ENCODE measurements at places on chromosomes 13 and 19.

GRCh38 chr13:21014139-21014501 is 47.3 kb downstream of the LATS2 start:
- no peak for DNase-seq

GRCh38 chr13:76425935-76426334 is 460.3 kb downstream of the KCTD12 start:
- no peak for DNase-seq

- no peak for DNase-seq
Observed at GRCh38 chr13:44362394-44363040, 11.1 kb upstream of the SERP2 start.

DNA sequence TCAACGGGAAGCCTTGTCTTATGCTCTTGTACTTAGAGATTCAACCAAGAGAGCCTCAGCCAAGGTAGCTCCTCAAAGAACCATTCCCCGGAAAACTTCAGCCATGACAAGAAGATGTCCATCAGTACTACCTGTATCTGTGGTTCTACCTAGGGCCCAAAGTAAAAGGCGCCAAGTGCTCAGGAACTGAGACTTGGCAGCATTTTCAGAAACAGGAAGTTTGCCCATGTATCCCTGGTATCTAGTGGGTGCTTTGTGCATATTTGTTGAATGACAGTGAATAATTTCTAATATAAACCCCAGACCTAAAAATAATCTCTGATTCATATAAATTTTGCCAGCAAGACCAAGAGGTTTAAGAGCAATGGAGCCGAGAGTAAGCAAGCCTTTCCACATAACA is 7.2 kb downstream of the FAM216B start:
- DNase-seq, result no peak

- no peak for DNase-seq
Observed at GRCh38 chr13:113852536-113853517, 11.0 kb downstream of the GAS6 start.

GRCh38 chr19:28416245-28416644 is 796.7 kb downstream of the UQCRFS1 start:
- no peak for DNase-seq

DNA sequence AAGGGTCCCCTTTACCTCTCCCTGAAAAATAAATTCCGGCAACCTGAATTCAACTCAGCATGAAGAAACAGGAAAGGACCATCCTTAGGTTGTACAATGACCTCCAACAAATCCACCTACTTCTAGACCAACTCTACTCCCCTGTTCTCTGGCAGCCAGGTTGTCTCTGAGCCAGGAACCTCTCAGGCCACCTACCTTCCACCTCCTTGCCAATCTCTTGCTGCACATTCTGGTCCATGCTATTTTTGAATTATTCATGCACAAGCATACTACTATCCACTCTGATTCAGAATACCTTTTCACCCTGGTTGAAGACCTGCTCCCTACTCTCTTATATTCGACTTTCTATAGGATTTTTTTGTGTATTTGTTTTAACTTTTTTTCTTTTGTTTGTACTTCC is 415.0 kb upstream of the ZNF507 start:
- DNase-seq, result no peak

DNA sequence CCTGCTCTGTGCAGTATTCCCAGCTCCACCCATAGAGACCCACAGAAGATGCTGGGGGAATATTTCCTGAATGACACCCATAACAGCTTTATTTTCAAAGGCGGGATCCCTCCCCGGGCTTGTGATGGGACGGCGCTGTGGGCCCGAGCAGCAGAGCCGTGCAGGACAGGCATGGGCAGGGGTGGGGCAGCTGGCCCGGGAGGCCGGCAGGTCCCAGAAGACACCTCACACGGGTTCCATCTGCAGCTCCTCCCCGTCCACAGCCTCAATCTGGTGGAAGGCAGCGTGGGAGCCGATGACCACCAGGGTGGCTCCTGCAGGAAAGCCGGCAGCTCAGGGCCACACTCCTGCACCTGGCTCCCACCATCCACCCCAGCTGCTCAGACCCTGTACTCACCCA is 2.5 kb downstream of the RABAC1 start:
- DNase-seq, result no peak

- no peak for DNase-seq
Observed at GRCh38 chr19:14677464-14677863, 2.8 kb upstream of the ADGRE3 start.

DNA sequence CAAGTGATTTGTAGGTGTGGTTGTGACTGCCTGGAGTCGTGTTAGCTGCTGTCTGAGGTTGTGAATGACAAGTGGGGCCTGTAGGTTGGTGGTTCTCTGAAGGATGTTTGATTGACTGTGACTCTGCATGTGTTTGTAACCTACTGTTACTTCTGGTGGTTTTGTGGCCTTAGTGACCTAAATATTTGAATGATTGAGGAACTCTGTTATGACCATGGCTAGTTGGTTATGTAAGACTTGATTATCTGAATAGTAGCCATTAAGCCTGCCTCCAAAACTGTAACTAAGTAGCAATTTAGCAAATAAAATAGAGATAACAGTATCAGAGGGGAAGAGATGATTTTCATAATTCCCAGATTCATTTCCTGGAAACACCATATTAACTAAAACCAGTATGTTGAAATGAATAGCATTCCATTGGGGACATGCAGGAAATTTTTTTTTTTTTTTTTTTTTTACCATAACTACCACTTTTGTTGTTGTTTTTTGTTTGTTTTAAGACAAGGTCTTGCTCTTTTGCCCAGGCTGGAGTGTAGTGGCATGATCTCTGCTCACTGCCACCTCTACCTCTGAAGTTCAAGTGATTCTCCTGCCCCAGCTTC is 865 bp downstream of the ZNF382 start:
- no peak for DNase-seq

- no peak for DNase-seq
Observed at GRCh38 chr13:43267916-43268315, 244.5 kb downstream of the DNAJC15 start.

GRCh38 chr19:2511570-2511969 is 35.6 kb downstream of the GADD45B start:
- DNase-seq, result no peak

DNA sequence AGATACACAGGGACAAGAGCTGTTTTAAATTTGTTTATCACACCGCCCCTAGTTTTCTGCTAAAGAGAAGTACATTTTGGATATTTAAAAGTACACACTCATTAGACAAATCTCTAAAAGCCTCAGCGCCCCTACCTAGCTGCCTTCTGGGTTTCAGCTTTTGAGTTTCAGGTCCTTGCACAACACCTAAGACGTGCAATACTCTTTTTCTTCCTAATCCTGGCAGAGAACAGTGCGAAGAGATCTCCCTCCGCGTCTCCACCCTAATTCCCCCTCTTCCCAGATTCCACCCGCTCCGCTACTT is 421 bp upstream of the KLF5 start:
- no peak for DNase-seq

GRCh38 chr13:43185226-43185625 is 161.8 kb downstream of the DNAJC15 start:
- DNase-seq, result no peak

- no peak for DNase-seq
Observed at GRCh38 chr13:112910016-112910415, 59.0 kb upstream of the MCF2L start.

GRCh38 chr13:110416131-110417025 is 109.3 kb downstream of the COL4A2 start:
- no peak for DNase-seq

GRCh38 chr19:34788074-34788473 is 15.1 kb upstream of the ZNF599 start:
- DNase-seq, result no peak

All from activated CD4-positive, alpha-beta T cell treated with anti-CD3 and anti-CD28 coated beads, Interleukin-2, amount 50 U/mL, for 24 hours (primary cell).